ENCODE measurements at places on chromosomes 6 and 20.

GRCh38 chr6:36514554-36515456 lies 32.5 kb downstream of the STK38 start:
- no peak for DNase-seq

DNA sequence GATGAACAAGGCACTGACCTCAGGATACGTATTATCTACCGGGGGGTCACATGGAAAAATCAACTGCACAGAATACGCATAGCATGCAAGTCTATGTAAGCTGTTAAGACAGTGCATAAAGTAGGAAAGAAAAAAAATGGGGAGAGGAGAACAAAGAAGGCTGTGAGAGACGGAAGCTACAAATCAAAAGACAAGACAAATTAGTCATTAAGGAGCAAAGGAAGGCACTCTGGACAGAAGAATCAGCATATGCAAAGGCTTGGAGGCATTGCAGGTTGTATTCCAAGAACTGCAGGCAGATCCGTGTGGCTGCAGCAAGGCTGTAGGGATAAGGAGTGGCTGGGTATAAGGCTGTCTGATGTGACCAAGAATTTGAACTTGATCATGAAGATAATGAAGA lies 89.0 kb downstream of the NRSN1 start:
- no peak for DNase-seq

DNA sequence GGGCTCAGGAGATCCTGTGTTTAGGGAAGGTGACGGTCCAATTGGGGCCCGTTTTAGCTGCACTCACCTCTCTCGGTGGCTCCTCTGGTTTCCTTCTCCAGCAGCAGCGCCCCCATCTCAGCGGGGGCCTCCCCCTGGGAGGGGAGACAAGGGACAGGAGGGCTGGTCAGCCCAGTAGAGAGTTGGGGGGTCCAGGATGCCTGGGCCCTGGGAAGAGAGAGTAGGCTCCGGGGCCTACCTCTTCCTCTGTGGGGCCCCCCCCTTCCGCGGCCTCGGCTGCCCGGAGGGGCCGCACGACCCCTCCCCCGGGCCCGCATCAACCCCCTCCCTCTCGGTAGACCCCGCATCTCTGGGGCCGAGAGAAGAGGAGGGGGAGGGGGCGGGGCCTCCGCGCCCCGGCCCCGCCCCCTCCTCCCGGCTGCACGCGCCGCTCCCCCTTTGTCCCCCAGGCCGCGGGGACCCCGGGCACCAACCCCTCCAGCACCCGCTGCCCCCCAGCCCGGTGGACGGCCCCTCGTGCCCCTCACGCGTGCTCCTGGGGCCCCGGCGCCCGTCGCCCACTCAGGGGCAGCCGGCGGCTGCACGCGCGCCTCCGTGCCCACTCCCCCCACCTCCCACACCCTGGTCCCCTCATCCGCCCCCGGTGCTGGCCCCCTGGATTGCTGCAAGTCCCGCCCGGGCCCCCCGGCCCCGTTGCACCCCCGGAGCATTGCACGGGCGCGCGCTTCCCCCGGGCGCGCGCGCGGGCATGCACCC lies 464 bp downstream of the EHMT2 start:
- DNase-seq: no peak

GRCh38 chr6:158384671-158385110 lies 72.4 kb downstream of the TULP4 start:
- no peak for DNase-seq

GRCh38 chr6:68038815-68039408 lies 596.2 kb upstream of the ADGRB3 start:
- no peak for DNase-seq

DNA sequence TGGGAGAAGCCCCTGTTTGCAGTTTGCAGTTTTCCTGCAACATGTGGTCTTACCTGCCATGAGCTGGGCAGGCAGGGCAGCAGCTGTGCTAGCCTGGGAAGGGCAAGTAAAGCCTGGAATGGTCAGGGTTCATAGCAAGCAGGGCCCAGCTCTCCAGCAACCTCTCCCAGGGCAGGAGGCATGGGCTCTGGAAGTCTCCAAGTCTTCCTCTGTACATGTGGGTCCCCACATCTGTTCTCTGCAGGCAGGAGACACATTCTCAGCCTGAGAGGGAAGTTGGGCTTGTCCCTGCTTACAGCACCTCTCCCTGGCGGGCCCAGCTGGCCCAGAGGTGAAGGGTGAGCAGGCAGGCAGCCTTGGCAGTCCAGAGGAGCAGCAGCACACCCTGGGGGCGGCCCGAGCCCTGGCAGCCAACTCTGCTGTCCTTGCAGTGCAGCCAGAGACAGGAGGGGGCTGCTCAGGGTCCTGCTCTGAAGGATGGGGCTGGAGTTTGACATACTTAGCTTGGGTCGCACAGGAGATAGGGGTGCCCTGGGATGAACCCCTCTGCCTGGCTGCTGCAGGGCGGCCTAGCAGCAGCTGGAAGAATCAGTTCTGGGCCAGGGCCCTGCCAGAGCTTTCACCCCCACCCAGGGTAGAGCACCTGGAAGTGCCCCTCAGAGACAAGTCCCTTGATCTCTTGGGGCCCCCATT lies 176.0 kb downstream of the MRPL14 start:
- DNase-seq: no peak

DNA sequence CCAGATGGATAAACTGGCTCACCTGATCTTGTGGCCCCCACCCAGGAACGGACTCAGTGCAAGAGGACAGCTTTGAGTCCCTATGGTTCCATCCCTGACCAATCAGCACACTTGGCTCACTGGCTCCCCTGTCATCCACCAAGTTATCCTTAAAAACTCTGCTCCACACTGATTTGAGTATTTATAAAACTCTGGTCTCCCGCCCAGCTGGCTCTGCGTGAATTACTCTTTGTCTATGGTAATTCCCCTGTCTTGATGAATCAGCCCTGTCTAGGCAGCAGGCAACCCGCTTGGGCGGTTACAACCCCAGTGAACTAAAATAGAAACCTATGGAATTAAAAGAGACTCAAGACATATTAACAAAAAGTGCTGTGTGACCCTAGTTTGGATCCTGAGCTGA lies 38.1 kb upstream of the CD83 start:
- no peak for DNase-seq

- no peak for DNase-seq
Observed at GRCh38 chr6:154996016-154996590, 988 bp downstream of the TIAM2 start.

GRCh38 chr6:82249381-82250253 lies 2.1 kb upstream of the IBTK start:
- no peak for DNase-seq

DNA sequence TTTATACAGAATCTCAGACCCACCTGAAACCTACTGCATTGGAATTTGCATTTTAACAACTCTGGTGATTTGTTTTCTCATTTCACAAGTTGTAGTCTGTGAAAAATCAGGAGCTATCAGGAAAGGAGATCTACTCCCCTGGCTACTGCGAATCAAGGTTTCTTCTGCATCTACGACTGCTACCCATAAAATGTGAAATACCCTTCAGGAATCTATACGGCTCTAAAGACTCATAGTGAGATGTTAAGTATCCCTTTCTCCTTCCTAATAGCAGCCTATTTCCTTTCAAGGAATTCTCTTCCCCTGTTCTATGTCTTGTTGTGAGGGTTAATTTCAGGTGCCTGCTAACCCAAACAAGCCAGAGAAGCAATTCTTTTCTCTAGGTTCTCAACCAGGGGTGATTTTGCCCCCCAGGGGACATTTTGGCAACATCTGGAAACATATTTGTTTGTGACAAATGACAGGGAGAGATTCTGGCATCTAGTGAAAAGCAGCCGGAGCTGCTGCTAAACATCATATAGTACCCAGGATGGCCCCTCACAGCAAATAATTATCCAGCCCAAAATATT lies 26.3 kb downstream of the WFDC3 start:
- DNase-seq: no peak

- peak; percentile 15 for DNase-seq
Observed at GRCh38 chr6:165729307-165729936, 66.4 kb upstream of the PDE10A start.

GRCh38 chr20:32230707-32231106 lies 23.0 kb downstream of the POFUT1 start:
- no peak for DNase-seq

DNA sequence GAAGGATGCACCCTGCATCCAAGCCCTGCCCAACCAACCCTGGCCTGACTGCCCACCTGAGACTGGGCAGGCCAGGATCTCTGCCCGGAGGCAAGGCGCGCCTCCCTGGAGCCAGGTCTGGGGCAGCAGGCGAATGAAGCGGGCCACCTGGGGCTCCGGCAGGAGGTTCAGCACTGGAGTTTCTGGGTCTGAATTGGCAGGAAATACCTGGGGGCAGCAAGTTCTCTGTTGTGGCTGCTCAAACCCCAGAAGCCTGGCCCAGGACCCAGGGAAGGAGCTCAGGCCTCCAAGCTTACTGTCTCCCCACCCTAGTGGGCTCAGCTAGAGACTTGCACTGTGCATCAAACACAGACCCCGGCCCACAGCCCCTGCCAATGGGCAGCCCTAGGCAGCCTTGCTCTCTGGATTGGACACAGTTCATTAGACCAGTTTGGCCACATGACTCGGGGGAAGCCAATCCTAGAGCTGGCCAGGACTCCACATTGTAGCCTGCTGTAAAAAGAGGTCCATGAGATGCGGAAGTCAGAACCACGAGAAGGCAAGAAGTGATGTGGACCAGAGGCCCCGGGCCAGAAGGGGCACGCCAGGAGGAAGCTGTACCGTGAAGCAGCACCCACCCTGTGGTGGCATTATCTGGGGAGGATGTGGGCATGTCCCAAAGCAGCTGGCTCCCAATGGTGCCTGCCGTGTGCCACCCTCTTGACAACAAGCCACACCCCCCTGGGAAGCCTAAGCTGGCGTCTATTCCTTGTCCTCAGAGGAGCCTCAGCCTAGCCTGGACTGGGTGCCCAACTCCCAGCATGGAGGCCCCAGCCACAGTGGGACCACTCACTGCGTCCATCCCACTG lies 3.1 kb downstream of the CPXM1 start:
- DNase-seq: no peak

GRCh38 chr20:56929606-56930005 lies 300.5 kb downstream of the TFAP2C start:
- DNase-seq: no peak

DNA sequence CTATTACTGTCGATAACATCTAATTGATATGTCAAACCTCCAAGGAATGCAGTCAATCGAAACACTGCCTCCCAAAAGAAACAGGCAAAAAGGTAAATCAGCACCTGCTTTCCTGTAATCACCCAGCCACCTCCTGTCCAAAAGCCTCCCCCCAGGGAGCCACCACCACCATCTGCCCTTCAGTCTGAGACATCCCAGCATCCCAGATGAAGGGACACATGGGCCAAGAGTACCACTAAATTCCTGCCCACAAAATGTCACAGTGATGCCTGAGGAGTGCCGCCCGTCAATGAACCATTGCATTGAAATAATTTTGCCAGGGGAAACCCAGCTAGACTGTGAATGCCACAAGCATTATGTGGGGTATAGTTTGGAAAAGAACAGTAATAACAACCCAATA lies 401.7 kb downstream of the ZFAND3 start:
- DNase-seq: no peak

DNA sequence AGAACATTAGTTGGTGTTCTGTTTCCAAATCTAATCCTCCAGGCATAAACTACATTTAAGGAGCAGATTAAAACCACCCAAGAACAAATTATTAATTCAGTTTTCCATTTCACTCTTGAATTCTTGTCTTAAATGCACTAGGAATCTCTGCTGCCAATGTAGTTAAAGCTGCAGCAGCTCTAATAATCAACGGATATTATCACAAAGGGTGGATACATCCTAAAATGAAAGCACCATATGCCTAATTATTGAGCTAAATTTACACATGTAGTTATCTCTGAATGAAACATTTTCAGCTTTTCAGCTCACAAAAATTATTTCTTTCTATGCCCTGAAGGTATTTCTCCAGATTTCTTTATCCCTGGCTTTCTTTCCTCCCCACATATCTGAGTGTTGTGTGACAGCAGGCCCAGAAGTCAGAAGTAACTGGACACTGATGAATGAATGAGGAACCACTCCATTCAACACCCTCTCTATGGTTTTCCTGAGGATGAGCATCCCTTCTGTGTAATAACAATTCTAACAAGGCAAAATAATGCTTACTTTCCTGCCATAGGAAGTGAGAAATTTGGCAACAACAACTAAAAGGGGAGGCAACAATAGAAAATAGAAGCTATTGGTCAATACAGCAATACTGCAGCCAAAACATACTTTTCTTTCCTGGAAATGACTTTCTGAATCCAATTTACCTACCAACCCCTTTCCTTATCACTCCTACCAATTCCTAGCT lies 14.9 kb downstream of the MAN1A1 start:
- DNase-seq: no peak

DNA sequence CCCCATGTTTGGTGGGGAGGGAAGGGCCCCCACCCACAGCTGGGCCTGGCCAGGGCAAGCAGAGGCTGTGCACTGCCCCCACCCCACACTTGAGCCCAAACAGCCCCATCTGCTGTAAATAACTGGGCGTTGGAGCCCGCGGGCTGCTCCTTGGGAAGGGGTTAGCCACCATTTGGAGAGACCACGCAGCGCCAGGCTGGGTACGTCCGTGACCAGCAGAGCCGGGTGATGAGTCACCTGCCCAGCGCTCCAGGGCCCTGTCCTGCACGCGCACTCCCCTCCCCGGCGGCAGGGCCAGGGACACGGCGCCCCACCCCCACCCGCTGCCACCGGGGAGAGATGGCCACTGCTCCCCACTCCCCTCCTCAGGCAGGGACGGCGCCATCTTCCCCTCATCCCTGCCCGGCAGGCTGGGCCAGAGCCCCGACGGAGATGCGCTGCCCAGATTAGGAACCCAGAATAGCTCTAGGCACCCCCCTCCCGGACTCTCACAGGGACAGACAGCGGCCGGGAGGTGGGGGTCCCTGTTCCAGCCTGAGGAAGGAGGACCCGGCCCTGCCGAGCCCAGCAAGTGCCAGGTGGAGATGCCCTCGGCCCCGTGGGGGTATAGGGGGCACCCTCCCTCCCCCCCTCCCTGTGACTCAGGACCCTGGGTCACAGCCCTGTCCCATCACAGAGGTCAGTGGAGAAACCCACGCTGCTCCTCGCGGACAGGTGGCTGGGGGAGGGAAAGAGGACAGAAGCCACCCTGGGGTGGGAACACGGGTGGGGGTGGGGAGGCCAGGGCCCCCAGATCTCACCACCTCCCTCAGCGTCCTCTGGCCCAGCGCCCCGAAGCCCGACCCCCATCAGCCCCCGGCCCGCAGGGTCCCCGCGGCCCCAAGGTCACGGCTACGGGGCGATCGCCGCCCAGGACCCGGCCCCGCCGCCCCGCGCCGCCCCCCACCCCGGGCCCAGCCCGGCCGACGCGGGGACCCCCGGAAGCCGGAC lies 642 bp downstream of the EEF1A2 start:
- DNase-seq: peak; percentile 43

DNA sequence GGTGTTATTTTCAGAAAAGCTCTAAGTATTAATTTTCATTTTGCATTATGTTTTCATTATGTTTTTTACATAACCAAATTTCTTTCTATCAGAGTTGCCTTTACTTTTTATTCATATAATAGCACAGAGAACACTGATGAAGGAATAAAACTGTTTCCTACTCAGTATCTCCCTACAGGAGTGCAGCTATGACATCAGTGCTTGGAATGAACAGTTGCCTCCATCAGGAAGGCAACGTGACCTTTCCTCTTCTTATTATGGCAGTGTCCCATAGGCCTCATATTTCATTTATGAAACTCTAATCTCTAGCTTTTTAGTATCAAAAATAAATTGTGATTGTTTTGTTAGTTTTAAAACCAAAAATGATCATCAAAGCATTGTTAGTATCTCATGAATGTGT lies 712.8 kb downstream of the CD109 start:
- DNase-seq: no peak

Data from RKO (cell line).